ENCODE measurements at places on chromosomes 3 and 15. TPM values are rescaled to one million over a fixed set of nuclear protein-coding genes. Genes with fewer than 3 reads are reported as not detected.

FGF7 gene
- 23.8 TPM for total RNA-seq

CPNE4 gene
- 0.79 TPM for total RNA-seq

SLC12A1 gene
- total RNA-seq, result 201 TPM

ARGFX gene
- not detected for total RNA-seq

TM4SF1 gene
- total RNA-seq, result 173 TPM

SETD5 gene
- total RNA-seq, result 112 TPM

TCAIM gene
- 30.4 TPM for total RNA-seq

SIDT1 gene
- total RNA-seq, result 4.9 TPM

ACAN gene
- total RNA-seq, result 10.3 TPM

ALAS1 gene
- total RNA-seq, result 42.8 TPM

PLCH1 gene
- total RNA-seq, result 9.6 TPM

DUOXA2 gene
- not detected for total RNA-seq

PLSCR2 gene
- 1.4 TPM for total RNA-seq

WDR82 gene
- 75.8 TPM for total RNA-seq

SLC24A5 gene
- total RNA-seq, result not detected

DNA sequence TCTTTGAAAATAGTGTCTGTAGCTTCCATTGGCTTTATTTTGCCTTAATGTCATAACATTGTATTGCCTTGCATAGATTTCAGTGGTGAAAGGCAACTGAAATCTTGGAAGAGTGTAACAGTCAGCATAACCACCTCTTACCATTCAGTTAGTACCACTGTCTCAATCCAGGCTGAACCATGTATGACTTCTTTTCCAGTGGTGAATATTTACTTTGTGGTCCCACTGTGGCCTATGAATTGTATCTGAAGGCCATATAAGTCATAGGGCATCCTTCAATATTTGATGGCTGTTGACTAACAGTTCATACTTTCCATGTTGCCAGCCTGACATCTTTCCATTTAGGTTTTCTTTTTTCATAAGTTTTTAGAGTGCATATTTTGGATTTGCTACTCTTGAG, 38.4 kb downstream of the MED12L start:
- no peak for DNase-seq

DNA sequence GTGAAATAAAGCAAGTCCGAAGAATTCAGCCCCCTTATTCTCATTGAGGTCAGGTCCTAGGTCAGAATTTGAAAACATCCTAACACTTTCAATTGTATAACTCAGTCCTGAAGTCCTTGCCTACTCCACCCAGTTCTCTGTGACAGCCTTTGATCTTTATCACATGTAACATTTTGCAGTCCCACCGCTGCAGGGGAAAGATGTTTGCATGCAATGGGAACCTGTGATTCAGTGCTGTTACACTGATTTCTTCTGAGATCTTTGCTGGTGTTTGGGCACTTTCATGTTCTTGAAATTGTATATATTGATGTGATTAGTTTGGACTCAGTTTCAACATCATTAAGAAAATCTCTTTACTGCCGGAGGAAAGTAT, 18.0 kb upstream of the SECISBP2L start:
- DNase-seq, result no peak

GRCh38 chr3:85586018-85586417, 627.2 kb downstream of the CADM2 start:
- DNase-seq, result no peak

- DNase-seq, result no peak
Measured at GRCh38 chr3:1330107-1330506, 237.3 kb downstream of the CNTN6 start.

DNA sequence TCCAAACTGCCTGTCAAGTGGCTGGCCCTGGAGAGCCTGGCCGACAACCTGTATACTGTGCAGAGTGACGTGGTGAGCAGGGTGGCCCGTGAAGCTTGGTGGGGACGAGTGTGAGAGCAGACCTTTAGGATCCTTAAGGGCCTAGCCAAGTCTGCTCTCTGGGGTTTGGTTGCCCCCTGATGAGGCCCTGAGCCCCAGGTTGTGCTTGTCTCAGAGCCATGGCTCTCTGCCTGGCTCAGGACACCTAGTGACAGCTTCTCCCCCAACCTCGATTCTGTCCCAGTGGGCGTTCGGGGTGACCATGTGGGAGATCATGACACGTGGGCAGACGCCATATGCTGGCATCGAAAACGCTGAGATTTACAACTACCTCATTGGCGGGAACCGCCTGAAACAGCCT, 14.4 kb downstream of the TYRO3 start:
- DNase-seq, result no peak

DNA sequence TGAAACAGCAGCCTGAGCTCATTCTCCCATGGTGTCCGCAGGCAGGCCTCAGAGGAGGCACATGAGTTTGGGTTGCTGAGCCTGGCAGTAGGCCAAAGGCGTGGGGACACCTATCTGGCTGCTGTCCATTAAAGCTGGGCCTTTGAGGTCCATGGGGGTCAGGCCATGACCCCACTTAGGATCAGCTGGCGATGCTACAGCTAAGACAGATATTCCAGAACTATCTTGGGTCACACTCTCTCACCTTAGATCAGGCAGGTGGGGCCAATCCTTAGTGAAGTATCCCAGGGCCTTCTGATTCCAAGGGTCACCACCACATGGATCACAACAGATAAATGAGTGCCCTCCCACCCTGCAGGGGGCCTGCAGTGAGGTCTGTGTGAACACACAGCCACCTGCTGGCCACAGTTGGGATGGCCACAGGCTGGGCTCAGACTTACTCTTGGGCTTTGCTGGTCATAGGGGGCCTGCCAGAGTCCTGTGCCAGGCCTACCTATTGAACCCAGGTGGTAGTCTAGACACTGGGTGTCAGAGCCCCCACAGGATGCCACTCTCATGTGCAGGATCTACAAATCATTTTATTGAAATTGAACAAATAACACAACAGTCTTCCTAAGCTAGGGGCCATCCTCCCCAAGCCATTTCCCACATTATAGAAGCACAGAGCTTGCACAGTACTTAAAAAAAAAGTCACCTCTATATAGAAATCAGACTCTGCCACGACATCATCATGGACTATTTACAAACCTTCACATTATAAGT, 2.0 kb upstream of the HYAL2 start:
- peak; percentile 72 for DNase-seq

- DNase-seq, result no peak
Measured at GRCh38 chr3:126827121-126827520, 123.1 kb downstream of the CHCHD6 start.

- no peak for DNase-seq
Measured at GRCh38 chr15:34360298-34360697, 6.7 kb downstream of the LPCAT4 start.

- peak; percentile 12 for DNase-seq
Measured at GRCh38 chr3:196518966-196519717, 4.0 kb upstream of the SMCO1 start.

GRCh38 chr15:43529141-43529540, 11.7 kb downstream of the MAP1A start:
- DNase-seq, result no peak

GRCh38 chr3:81375921-81376320, 385.5 kb downstream of the GBE1 start:
- DNase-seq, result no peak

DNA sequence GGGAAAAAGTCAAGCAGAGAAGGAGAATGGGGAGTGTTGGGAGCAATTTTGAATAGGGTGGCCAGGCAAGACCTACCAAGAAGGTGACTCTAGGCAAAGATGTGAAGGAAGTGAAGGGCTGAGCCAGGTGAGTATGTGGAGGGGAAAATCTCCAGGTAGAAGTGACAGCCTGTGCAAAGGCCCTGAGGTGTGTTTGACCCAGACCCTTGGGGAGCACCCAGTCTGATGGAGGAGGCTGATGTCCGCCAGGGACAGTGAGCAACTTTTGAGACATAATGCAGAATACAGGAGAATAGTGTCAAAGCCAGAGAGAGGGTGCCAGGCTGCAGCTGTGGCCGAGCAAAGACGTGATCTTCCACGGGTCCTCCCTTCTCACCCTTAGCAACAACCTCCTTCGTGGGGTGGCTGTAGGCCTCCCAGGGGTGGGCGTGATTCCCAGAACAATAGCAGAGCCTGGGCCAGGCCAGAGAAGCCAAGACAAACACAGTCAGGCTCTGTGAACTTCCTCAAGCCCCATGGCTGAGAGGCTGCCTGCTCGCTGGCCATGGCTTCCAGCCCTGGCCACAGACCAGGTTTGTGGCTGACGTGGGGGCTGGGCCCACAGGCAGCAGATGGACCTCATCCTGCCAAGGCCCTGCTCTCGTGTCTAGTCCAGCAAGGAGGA, 58.1 kb downstream of the SLC6A6 start:
- peak; percentile 56 for DNase-seq

- no peak for DNase-seq
Measured at GRCh38 chr3:156264771-156265170, 144.4 kb downstream of the KCNAB1 start.

- peak; percentile 67 for DNase-seq
Measured at GRCh38 chr15:37995461-37996347, 61.3 kb downstream of the TMCO5A start.

DNA sequence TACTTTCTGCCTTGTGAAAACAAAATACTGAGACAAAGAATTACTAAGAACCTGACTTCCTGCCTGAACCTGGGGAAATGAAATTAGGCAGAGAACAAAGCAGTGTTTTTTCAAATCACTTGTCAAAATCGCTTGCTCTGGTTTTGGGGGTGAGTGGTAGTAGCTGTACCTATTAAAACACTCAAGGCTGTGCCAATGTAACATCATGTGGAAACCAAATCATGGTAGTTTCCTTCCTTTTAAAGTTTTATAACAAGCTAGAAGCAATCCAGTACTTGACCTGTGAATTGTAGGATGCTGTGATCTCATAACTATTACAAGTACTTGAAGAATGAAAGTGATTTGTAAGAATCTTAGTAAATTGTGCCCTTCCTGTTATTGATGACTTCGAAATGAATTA, 6.7 kb downstream of the CMTM8 start:
- no peak for DNase-seq

- no peak for DNase-seq
Measured at GRCh38 chr3:182148360-182148759, 436.6 kb downstream of the SOX2 start.

- DNase-seq, result no peak
Measured at GRCh38 chr3:38556640-38557358, 60.7 kb downstream of the EXOG start.

- peak; percentile 67 for DNase-seq
Measured at GRCh38 chr15:98651036-98651481, 2.7 kb downstream of the IGF1R start.

DNA sequence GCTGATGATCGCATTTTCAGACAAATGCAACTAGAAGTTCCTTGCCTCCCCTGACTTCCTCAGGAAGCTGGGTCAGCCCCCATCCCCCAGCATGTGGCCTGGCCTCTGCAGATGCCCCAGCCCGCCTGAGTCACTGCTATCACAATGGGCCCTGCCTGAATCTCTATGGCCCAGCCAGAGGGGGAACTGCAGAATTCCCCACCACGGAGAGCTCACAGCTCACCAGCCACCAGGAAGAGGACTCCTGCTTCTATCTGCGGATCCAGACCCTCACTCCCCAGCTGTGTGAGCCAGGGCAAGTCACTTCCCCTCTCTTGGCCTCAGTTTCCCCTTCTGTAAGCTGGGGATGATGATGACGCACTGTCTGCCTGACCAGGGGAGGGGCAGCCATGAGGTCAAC, 6.9 kb downstream of the PLXND1 start:
- DNase-seq, result no peak

DNA sequence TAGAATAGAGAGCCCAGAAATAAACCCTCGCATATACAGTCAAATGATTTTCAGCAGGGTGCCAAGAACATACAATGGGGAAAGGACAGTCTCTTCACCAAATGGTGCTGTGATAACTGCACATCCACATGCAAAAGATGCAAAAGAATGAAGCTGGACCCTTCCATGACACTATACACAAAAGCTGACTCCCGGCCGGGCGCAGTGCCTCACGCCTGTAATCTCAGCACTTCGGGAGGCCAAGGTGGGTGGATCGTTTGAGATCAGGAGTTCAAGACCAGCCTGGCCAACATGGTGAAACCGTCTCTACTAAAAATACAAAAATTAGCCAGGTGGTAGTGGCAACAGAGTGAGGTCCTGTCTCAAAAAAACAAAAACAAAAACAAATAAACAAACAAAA, 43.2 kb upstream of the IQSEC1 start:
- no peak for DNase-seq

GRCh38 chr3:120357807-120358206, 8.7 kb upstream of the LRRC58 start:
- no peak for DNase-seq

- DNase-seq, result no peak
Measured at GRCh38 chr3:106379251-106379750, 510.5 kb upstream of the CBLB start.

DNA sequence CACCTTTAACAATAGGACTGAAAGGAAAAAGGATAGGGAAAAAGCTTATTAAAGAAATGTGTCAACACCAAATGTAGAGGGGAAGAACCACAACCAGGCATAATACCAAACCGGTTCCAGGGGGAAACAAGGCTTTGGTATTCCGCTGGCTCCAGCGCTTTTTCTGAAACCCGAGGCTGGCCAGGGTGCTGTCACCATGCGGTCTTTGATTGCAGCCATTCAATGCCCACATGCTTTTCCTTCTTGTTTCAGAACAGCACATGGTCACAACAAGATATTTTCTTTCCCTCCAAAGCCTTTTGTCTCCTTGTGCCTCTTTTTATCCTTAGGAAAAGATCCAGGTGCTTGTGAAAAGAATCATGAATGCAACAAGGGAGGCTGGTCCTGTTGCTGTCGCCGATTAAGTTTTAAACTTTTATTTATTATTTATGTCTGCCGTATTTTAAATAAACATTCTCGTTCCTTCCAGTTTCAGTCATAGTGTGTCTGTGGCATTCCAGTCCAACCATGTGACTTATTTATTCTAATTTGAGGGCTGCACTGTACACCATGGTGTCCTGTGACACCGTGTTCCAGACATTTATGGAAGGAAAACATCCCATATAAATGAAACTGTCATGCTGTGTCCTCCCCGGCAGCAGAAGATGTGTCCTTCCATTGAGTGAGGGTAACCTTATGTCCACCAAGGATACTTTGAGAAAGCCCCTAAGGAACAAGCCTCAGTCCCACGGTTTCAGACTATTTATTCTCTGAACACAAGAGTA, 41.1 kb downstream of the CCK start:
- DNase-seq, result no peak

GRCh38 chr3:5431811-5432378, 244.4 kb downstream of the EDEM1 start:
- DNase-seq, result no peak

GRCh38 chr15:43056696-43057095, 49.1 kb downstream of the UBR1 start:
- no peak for DNase-seq

Measured in kidney (tissue), 22 donors.